ENCODE measurements at places on chromosomes 6 and 20.

GRCh38 chr6:122472022-122472340 lies 374 bp upstream of the SERINC1 start:
- DNase-seq: no peak

GRCh38 chr20:34579191-34579978 lies 20.9 kb downstream of the MAP1LC3A start:
- DNase-seq: peak; percentile 88

- no peak for DNase-seq
These were observed at the start of gene COL9A1 for GRCh38 chr6:70303034-70303525. COL9A1 (minus strand) TSS chr6:70303084; CDS start chr6:70302924, 160 bp downstream.

GRCh38 chr20:35823147-35823546 lies 51.3 kb downstream of the PHF20 start:
- DNase-seq: peak; percentile 56

GRCh38 chr6:111606620-111607115 lies 990 bp upstream of the TRAF3IP2 start:
- DNase-seq: no peak

DNA sequence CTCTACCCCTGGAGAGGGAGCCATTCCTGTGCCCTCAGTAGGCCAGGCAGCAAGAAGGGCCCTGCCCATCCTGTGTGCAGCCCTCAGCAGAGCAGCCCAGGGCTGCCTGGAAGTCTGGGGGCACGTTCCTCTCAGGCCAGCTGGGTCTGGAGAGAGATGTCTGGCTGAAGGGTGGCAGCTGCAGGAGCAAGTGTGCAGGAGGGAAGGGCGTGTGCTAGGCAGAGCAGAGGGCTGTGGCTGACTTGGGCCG lies 62.7 kb downstream of the NOL4L start:
- DNase-seq: no peak
